Right ventricle myocardium superior (tissue), 1 donor: ENCODE measurements at places on chromosomes 3 and 15. TPM values are rescaled to one million over a fixed set of nuclear protein-coding genes. Genes with fewer than 3 reads are reported as not detected.

- no peak for DNase-seq
These were observed 72.2 kb upstream of the EPHB3 start for GRCh38 chr3:184489268-184489841.

DNA sequence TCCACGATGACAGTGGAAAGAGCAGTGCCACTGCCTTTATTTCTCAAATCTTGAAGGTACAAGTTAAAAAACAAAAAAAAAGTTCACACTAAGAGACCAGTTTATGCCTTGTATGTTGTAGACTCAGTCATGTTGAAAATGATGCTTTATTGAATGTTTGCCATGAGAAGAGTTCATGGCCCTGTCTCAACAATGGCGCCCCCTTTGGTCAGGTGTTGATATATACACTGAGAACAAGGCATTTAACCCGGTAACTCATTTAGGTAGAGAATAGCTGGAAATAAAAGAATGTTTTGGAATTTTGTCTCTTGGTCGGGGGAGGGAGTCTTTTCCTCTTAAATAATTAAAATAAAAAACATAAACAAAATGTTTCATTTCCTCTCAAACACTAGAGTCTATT is 145.6 kb upstream of the SLC2A2 start:
- no peak for DNase-seq

DNA sequence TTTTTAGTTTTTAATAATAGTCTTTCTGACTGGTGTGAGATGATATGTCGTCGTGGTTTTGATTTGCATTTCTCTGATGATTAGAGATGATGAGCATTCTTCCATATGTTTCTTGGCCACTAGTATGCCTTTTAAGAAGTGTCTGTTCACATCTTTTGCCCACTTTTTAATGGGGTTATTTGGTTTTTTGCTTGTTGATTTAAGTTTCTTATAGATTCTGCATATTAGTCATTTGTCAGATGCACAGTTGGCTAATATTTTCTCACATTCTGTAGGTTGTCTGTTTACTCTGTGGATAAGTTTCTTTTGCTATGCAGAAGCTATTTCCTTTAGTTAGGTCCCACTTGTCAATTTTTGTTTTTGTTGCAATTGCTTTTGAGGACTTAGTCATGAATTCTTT is 185.4 kb downstream of the SUCNR1 start:
- DNase-seq = no peak

- peak; percentile 67 for DNase-seq
These were observed 228.3 kb downstream of the ADAMTS17 start for GRCh38 chr15:100113351-100114080.

DNA sequence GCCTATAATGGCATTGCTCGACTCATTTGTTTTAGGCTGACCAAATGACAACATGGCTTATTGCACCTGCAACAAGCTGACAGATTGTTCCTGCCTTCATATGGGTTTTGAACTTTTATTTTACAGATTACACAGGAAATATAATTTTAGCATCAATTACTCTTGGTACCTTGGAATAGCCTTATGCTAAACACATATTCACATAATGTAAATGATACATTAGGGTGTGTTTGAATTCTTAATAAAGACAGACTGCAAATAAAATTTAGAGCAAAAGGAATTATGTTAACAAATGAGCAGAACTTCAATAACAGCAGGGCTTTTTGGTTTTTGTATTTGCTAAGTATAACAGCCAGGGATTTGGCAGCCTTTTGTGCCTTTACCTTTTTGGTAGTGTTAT is 51.9 kb upstream of the TMC3 start:
- DNase-seq = no peak

DNA sequence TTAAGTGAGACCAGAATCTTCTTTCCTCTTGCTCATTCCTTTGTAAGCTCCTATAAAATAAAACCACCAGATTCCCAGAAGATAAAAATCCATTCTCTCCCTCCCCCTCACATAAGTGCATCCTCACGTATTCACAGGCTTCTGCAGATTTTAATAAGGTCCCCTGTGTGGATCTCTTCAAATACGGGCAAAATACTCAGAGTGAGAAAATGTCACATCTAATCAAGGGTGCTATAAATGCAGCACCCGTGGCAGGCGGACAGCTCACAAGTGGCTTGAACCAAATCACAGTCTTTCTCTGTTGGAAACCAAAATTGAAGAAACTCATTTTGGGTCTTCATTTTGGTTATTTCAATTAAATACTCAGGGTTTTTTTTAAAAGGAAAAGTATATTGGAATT is 212.9 kb upstream of the CMC1 start:
- no peak for DNase-seq

DNA sequence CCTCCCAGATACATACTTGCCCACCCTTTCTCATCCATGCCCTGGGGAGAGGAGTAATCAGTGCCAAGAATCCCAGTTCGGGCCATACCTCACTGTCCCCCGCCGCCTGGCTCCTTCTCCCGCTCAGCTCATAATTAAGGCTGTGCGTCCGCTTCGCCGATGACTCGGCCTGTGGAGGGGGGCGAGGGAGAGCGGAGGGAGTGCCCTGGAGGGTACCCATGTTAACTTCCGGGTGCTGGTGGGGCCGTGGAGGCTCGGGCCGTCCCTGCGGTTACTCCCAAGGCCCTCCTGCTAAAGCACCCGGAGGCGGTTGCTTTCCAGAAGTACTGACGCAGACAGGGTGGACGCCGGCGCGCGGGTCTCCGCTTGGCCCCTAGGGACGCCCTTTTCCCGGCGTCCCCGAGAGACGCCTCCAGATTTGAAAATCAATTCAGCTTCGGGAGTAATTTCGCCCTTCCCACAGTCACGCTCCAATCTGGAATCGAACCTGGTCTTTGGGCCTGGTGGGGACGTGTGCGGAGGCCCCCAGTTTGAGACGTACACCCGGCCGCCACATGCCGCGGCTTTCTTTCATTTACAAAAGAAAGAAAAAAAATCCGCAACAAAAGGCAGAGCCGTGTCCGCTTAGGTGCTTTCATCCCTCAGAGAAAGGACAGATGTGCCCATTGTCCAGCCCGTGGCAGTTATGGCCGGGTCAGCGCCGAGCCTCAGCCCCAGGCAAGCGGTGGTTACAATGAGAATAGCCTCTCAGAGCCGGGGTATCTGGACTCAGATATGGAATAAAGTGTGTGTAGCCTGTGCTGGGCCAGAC is 1.0 kb upstream of the ONECUT1 start:
- no peak for DNase-seq

DNA sequence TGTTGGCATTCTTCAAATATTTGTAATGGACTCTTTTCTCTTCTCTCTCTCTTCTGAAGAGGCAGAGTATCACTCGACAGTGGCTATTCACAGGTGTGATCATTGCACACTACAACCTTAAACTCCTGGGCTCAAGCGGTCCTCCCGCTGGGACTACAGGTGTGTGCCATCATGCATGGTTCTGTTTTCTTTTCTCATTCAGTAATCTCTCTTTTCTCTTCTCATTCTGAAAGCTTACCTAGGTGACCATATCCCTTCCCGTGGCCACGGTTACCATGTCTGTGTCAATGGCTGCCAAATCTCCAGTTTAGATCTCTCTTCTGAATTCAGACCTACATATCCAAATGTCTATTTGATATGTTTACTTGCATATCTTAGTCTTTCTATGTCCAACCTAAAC is 96.3 kb downstream of the SOX2 start:
- no peak for DNase-seq

DNA sequence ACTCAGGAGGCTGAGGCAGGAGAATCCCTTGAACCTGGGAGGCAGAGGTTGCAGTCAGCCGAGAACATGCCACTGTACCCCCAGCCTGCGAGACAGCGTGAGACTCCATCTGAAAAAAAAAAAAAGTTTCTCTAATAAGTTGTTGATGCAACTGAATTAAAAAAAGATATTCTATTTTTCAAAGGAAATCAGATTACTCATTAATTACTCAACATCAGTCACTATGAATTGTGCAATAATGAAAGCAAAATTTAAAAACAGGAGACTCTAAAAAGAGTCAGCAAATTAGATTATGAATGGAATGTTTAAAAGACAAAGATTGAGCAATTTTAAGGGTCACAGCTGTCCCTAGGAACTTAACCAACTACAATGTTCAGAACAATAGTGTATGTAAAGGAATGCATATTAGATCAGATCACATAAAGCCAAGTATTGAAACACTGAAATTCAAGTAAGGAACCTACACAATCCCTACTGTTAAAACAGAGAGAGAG is 60.2 kb upstream of the SLC4A7 start:
- no peak for DNase-seq

DNA sequence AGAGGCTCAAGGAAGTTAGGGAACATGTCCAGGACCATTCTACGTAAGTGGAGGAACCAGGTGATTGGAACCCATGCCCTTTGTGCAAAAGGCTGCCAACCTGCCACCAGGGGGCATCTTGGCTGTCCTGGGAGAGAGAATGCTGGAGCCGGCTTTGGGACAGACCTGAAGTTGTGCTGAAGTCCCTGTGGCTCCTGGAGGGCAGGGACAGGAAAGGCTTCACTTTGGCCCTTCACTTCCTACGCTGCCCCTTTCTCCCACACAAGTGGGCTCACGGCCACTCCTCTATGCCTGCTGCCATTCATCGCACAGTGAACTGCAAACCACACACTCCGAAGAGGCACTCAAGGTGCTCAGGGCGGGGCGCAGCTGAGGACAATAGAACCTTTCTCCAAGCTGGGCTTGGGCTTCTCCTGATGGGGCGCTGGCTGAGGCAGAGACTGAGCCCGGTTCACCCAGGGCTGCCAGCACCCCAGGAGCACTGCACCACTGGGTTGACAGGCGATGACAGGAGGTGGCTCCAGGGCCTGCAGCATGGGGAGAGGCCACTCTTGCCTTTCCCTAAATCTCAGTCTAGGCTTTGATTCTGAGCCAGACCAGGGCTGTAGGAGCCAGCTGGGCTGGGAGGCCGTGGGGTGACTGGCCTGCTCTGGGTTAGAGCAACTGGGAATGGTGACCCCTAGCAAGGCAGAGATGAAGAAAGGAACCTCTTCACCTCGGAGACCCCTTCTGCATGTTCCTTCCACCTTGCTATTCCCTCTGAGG is 8.4 kb downstream of the SHF start:
- DNase-seq = no peak

DNA sequence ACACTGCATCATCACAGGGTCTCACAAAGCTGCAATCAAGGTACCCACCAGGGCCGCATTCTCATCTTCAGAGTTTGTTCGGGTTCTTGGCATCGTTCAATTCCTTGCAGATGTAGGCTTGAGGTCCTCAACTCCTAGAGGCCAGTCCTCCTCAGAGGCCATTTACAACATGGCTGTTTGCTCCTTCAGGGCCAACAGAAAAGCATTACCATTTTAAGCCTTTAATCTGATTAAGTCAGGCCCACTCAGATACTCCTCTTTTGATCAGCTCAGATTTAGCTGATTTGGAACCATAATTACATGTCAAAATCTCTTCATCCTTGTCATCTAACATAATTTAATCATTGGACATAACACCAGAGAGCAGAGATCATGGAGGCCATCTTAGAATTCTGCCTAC is 55.4 kb downstream of the BFSP2 start:
- no peak for DNase-seq

GRCh38 chr3:133230195-133230594 is 169.7 kb upstream of the BFSP2 start:
- DNase-seq = no peak

GRCh38 chr3:102207151-102207571 is 227.7 kb upstream of the ZPLD1 start:
- no peak for DNase-seq

DNA sequence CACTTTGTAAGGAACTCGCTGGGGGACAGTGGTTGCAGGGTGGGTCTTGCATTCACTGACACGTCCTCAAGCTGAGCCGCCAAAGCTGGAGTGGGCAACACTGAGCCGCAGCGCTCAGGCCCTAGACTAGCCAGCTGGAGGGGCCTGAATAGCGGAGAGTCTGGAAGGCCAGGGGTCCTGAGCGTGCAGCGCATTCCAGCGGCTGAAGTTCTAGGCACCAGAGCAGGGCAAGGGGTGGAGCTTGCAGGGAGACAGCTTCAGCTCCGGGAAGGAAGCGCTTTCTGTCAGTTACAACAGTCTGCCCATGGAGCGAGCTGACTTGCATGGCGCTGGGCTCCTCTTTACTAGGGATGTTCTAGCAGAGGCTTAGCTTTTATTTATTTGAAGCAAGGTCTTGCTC is 2.7 kb downstream of the MAP6D1 start:
- no peak for DNase-seq

GRCh38 chr3:127374086-127375010 is 86.5 kb upstream of the PRR20G start:
- DNase-seq = no peak

DNA sequence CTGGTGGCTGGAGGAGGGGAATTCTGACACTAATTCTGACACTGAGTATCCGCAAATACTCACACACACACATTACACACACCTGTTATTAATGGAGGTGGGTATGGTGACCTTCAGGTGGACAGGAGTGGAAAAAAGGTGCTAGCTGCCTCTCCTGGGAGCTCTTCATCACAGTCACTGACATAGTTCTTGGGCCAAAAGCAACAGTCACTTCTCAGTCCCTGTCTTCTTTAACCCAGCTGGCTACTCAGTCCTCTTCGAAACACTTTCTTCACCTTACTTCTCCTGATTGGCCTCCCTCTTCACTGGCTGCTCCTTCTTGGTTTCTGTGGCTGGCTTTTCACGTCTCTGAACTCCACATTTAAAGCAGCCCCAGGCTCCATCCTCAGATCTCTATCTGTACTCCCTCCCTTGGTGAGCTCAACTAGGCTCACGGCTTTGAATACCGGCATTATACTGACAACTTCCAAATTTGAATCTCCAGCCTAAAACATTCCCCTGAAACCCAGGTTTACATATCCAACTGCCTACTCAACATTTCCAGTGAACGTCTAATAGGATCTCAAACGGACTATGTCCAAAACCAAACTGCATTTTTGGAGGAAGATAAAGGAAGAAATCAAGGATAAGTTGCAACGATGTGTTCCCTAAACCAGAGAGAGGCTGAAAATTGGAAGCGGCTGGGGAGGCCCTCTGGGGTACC is 53.2 kb upstream of the HEG1 start:
- DNase-seq = no peak

- no peak for DNase-seq
These were observed 21.0 kb downstream of the FAIM start for GRCh38 chr3:138629526-138629925.

DNA sequence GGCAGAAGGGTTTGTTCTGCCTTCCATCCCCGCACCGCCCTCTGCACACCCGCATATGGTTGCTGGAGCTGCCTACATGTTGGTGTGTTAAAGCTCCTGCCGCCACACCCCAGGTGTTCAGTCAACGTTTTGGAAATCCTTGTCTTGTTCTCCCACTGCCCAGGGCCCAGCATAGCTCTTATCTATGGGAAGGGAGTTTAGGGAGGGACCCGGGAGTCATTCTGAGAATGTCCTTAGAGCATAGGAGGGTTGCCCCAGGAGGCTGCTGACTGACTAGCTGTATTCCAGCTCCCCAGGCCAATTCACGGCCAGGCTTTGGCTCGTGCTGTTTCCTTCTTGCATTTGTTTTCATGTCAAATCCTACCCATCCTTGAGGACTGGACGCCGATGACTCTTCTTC is 46.8 kb downstream of the MAGEF1 start:
- no peak for DNase-seq

PLIN1 gene
- total RNA-seq = 9.9 TPM

SLC2A2 gene
- total RNA-seq = not detected

CCR8 gene
- not detected for total RNA-seq

ZPLD1 gene
- not detected for total RNA-seq

PLSCR5 gene
- total RNA-seq = not detected

TM4SF18 gene
- 13.2 TPM for total RNA-seq

FMN1 gene
- 2.9 TPM for total RNA-seq

RPSA gene
- total RNA-seq = 389 TPM

CATSPER2 gene
- 1.1 TPM for total RNA-seq

PYGO1 gene
- total RNA-seq = 6.0 TPM

TMCO5A gene
- not detected for total RNA-seq

SLC38A3 gene
- 10.6 TPM for total RNA-seq
